ENCODE measurements at places on chromosomes 4 and X.

DNA sequence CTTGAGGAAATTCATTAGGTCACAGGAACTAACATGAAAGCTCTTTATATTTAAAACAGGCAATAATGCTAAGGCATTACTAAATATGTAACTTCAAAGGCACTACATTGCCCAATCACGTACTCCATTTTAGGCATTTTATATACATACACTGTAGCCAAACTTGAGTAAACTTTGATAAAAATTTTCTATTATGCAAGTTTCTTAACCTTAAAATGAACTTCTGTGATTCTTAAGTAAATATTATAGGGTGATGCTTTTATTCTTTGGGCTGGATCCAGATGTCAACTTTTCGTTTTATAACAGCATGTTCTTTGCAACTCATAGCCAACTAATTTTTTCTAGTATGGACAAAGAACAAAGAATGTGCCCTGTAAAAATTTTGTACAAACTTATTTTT lies 28.3 kb upstream of the MAP9 start:
- DNase-seq, result no peak

- no peak for DNase-seq
These were observed 5.2 kb downstream of the TRIM2 start for GRCh38 chr4:153209410-153209809.

- DNase-seq, result no peak
These were observed 179.1 kb upstream of the NDST4 start for GRCh38 chr4:115292320-115293092.

- no peak for DNase-seq
These were observed at the start of gene ANXA10 for GRCh38 chr4:168092176-168092712. Gene ANXA10 (plus strand): TSS chr4:168092537. CDS start chr4:168092701, 164 bp downstream.

DNA sequence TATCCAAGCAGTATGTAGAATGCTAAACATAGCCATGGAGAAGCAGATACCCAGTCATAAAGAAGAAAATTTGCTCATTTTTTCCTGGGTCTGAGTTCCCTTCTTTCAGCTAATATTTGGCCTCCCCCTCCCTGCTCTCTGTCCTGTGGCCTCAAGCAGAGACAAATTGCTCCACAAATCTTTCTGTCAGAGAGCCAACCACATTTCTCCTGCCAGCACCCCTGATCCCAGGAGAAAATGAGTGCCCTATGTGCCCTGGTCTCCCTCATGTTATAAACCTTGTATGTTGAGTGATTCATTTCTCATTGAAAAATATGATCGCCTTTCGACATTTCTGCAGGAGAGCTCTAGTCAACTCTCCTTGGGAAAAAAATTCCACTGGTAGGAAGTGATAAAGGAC lies 82.0 kb downstream of the TMEM156 start:
- no peak for DNase-seq

- no peak for DNase-seq
These were observed 356.7 kb downstream of the GALNTL6 start for GRCh38 chr4:172169871-172170270.

DNA sequence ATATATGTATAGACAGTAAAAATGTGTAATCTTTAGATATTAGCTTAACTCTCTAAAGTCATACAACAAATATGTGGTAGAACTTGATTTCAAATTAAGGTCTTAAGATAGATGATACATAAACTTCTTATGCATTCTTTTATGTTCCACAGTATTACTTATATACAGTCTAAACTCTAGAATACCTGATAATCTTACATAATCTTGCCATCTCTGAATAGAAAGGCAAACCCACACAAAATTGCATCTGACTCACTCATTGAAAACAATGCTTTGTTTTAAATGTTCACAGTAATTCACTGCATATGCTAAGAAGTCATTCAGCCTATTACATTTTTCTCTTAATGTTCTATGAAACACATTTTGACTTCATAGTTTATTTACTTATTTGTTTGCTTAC lies 10.1 kb downstream of the SULT1B1 start:
- no peak for DNase-seq

DNA sequence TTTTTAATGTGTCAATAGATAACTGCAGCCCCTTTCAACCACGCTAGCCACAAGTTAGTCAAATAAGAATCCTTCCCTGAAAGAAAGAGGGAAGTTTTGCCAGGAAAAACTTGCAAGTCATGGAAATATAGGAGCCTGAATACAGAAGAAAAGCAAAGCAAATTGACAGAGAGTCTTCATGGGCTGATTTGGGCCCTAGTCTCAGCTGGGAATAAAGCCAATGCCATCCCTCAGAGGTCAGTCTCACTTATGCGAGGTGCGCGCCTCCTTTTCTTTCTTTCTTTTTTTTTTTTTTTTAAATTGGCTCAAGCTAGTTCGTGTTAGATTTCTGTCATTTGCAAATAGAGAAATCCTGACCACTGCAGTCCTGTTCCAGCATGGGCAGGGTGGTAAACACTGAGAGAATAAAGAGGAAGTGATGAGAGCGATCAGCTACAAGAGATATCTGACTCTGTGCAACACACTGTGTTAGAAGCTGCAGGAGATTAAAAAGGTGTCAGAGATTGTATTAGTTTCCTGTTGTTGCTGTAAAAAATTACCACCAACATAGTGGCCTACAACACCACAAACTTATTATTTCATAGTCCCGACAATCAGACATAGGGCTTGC lies 299.7 kb downstream of the LDB2 start:
- DNase-seq, result no peak

DNA sequence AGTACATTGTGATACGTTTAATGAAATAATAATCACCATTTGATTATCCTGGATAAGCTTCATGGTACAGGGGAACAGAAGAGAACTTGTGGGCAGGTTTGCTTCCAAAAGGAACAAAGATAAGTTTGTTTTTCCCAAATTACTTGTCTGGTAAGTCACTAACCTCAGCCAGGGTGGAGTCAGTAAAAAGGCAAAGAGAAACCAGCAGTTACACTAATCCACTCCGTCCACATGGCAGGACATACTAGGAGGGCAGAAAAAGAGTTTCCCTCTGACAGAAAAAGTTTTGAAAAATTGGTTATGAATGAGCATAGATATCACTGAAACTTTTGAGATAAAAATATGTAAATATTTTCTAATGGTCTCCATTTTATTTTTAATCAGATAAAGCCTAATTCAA lies 285.9 kb downstream of the IL15 start:
- no peak for DNase-seq

DNA sequence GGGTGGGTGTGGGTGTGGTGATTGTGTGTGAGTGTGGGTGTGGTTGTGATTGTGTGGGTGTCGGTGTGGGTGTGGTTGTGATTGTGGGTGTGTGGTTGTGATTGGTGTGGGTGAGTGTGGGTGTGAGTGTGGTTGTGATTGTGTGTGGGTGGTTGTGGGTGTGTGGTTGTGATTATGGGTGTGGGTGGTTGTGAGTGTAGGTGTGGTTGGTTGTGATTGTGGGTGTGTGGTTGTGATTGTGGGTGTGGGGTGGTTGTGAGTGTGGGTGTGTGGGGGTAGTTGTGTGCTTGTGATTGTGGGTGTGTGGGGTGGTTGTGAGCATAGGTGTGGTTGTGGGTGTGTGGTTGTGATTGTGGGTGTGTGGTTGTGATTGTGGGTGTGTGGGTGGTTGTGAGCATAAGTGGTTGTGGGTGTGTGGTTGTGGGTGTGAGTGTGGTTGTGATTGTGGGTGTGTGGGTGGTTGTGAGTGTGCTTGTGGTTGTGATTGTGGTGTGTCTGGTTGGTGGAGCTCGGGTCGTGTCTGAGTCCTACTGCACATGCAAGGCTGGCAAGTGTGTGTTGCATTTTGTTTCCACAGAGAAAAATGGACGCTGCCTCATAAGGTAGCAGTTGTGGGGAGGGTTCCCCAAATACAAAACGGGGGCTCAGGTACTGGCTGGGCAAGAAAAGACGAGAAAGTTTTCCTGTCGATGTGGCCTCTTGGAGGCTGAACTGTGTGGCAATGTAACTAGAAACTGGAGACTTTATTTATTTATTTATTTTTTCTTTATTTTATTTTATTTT lies 116.7 kb downstream of the UBE2K start:
- no peak for DNase-seq

DNA sequence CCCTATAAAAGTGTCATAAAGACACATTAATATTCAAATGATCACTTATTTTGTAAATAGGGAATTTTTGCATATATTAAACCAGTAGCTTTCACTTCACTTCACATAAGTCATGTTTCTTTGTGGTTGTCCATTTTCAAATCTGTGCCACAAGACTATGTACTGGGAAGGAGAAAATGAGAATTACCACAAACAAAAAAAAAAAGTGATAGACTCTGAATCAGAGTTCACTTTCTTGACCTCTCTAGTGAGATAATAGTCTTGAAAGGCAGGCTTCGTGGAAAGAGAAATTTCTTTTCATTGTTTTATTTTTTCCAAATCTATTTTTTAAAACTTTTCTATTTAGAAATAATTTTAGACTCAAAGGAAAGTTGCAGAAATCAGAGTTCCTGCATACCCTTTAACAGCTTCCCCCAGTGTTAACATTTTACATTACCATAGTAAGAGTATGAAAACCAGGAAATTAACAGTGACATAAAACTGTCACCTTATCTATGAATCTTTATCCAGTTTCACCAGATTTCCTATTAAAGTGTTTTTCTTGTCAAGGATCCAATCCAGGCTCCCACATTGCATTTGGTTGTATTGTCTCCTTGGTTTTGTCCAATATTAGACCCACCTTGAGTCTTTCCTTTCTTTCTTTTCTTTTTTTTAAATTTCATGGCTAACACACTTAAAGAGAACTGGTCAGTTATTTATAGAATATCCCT lies 215.4 kb upstream of the PGRMC2 start:
- no peak for DNase-seq

- no peak for DNase-seq
These were observed 61.6 kb upstream of the NAP1L5 start for GRCh38 chr4:88759039-88759894.

DNA sequence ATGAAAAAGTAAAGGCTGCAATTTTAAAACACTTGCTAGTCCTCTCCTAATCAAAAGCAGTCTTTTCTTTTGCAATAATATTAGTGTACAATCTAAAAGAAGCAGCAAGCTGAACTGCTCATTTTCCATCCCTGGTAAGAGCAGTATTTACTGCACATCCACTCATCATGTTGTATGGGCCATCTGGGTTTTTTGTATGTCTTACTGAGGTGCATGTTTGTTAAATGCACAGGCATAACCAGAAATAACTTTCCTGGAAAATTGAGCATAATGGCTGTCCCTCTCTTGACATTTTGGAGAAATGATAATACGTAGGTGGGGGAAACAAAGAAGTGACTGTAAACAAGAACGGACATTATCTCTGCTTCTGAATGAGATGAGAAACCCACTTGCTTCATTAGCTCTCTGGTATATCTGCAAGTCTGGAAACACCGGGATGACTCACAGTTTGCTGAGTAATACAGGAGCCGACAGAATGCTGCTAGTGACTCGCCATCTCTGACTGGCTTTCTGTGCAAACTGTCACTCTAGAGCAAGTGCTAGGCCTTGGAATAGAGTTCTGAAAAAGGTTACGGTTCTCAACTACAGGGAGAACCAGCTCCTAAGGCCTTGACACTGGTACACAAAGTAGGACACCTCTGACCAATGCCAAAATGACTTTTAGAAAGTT lies 85.7 kb upstream of the MTM1 start:
- DNase-seq, result peak; percentile 43

DNA sequence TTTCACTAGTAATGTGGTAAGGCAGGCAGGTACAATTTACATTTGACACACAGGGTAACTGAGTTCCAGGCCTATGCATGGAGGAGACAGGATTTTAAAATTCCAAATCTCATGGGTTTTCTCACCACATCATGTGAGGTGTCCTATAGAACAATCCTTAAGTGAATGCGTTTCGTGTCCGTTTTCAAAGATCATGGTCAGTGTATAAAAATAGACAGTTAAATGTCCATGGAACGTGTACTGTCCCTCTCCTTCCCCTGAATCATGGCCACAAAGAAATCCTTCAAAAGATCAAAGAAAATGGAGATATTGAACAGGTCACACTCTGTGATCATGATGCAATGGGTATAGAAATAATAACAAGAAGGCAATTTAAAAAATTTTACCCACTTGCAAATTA lies 42.0 kb downstream of the LIMCH1 start:
- no peak for DNase-seq

DNA sequence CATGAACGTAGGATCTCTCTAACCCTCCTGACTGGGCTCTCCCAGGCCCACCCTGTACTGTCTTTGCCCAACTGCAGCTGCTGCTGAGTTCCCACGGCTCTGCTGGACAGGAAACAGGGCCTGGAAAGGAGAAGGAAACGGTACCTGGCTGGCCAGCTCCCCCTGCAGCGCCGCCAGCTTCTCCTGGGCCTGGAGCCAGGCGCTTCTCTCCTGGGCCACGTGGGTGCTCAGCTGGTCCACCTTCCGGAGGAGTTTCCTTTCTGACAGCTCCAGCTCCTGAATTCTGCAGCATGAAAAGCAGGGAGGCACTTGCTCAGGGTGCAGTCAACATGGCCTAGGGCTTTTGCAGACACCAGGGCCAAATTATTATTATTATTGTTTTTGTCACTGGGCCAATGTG lies 6.5 kb downstream of the C4orf50 start:
- no peak for DNase-seq

DNA sequence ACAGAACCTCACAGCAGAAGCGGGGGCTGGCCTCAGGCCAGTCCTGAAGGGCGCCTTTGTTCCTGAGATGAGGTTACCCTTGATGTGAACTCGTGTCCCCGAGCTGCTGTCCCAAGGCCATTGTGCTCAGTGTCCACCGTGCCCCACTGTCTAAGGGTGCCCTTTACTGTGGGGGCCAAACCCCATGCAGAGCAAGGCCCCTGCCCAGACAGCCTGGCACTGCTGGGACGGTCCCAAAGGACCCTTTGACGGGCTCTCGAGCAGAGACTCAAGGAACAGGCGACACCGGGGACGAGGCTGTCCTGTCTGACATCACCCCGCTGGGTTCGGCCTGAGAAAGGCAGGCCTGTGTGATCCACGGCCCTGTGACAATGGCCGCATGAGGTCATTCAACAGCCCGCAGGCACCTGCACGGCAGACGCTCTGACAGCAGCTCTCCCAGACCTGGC lies 100.6 kb downstream of the ABLIM2 start:
- DNase-seq, result no peak

- DNase-seq, result no peak
These were observed 92.4 kb downstream of the PPP2R2C start for GRCh38 chr4:6379767-6380745.

All from stimulated activated CD8-positive, alpha-beta memory T cell treated with anti-CD3 and anti-CD28 coated beads, Interleukin-15, amount 100 ng/mL, for 4 hours (primary cell).